IPS DF 6.9 (cell line): ENCODE measurements at places on chromosomes 16 and 17.

DNA sequence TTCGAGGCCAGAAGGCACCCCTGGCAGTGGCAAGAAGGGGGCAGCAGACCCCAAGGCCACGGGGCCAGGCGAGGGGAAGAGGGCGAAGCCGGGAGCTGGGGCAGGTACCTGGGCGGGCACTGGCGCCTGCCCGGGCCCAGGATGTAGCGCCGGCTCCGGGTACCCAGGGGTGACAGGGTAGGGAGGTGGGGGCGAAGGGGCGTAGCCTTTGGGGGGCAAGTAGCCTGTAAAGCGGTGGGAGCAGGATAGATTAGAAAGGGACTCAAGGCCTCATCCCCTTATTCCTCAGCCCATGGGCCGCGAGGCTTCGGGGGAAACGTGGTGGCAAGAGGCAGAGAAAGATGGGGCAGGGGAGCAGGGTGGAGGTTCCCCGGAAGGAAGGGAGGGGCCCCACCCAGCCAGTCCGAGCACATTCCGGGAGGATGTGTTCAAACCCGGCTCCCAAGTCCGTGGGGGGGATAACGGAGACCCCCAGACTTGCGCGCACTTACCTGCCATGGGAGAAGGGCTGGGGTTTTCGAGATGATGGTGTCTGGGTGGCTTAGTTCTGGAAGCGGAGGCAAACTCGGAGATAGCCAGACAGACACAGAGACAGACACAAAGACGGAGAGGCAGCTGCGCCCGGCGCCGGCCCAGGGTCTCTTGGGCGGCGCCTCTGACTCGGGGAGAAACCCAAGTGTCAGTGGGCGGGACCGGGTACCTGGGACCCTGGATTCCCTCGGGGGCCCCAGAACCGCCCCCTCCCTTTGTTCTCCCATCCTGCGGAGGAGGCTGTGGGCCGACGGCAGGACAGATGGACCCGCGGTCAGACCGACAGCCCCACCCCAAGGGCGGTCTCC, 493 bp downstream of the PLSCR3 start:
- no peak for DNase-seq

- no peak for DNase-seq
Observed at GRCh38 chr17:56178203-56178602, 24.9 kb downstream of the ANKFN1 start.

DNA sequence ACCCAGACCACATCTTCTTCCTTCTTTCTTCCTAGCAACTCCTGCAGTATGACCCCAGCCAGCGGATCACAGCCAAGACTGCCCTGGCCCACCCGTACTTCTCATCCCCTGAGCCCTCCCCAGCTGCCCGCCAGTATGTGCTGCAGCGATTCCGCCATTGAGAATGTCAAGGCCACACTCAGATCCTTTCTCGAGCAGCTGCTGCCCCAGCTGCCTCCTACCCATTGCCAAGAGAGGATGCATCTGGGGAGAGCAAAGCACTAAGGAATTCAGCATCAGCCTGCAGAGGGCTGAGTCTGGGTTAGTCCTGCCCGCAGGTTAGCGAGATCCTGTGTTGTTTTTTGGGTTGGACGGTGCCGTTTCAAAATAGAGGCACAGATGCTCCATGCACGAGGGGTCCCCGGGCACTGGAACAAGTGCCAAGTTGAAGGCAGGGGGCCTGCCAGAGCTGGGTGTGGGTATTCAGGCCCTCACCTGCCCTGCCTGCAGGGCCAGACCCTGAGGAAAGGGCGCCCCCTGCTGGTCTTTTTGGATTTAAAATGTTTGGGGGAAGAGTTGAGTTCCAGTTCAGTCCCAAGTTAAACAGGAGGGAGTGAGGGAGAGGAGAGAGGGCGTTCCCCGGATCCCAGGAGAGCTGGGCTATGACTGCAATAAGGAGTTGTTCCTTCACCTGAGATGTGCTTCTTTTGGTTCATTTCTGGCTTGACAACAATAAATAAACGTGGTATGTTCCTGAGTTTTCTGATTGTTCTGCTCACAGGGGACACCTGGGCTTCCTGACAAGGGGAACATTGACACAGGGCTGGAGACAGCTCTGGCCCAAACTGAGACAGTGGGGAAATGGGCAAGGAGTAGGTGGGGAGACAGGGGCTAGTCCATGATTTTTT, 4.9 kb downstream of the CDK3 start:
- no peak for DNase-seq

GRCh38 chr16:50692999-50693781, at the start of gene NOD2:
TSS of gene NOD2 (plus strand) at chr16:50693606. CDS start at chr16:50699496, 5,890 bp downstream.
- no peak for DNase-seq

DNA sequence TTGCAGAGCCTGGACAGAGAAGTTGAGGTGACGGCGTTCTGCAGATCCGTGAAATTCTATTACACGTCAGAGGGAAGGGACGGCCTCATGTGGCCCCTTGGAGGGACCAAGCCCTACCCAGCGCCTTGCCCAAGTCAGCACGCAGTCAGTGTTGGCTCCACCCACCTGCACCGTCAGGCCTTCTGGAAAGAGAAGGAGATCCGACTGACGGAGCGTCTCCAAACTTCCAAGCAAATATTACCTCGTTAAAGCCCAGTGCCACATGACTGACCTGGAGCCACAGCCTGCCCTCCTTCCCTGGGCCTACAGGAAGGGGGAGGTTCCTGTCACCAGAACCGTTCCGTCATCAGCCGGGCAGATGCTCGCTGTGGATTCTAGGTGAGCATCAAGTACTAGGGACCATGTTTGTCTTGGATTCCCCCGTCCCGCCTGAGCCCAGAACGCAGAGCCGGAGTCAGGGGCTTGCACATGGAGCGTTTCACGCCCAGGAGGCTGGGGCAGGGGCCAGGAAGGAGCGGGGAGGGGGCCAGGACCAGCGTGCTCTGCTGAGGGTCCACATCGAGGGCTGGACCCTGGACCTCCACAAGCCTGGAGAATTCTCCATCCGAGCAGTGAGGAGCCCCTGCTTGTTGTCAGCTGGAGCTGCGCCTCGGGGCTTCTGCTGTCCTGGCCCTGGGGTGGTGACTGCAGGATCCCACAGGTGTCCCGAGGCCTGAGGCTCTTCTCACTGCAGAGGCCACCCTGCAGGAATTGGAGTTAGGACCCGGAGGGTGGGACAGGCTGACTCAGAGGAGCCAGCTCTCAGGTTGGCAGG, 22.6 kb upstream of the METRNL start:
- DNase-seq = no peak

- DNase-seq = no peak
Observed at GRCh38 chr16:4360538-4361021, 9.5 kb upstream of the PAM16 start.

DNA sequence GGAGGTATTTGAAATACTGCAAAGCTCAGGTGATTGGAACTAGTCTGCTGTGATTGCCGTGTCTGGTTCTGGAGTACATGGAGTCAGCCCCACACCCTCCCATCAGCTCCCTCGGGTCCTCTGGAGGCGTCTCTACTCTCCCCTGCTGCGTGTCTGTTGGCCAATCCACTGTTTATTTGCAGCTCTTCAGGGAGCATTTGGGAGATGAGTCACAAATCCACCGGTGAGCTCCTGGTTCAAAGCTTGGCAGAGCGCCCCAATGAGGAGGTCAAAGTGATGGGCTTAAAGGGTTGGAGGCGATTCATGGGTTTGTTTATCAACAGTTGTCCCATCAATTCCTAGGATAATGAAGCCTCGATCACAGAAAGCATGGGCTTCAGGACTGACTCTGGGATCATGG, 14.6 kb downstream of the CALB2 start:
- no peak for DNase-seq

GRCh38 chr17:79547586-79547985, 63.3 kb downstream of the RBFOX3 start:
- no peak for DNase-seq

DNA sequence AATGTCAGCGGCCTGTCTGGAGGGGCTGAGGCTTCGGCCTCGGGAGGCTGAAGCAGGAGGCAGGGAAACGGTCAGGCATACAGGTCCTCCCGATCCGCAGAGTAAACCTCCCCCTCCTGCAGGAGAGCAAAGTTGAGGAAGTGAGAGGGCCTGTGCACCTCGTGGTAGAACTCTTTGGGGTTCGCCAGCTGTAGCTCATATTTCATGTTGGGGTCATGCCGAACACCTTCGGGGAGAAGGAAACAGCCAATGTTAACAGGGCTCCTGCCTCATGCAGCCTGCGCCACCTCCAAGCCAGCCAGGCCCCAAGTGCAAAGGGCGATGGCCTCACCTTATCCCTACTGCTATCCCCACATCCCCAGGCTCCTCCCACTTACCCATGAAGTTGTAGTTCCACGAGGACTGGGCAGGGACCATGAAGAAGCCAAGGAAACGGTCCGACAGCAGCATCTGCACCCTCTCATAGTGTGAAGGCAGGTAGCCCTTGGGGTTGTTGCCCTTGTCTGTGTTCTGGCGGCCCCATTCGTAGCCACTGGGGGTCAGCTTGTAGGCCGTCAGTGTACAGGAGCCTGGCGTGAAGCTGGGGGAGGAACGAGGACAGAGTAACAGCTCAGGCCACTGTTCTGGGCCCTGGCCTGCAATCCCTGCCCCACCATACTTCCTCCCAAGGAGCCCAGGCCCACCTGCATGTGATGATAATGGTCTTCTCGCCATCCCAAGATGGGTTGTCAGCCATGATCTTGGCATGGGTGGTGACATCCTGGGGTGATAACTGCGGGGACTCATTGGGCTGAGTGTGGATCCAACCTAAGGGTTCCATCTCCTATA, 1.3 kb upstream of the RILP start:
- no peak for DNase-seq

GRCh38 chr16:57681950-57682728, 12.5 kb upstream of the DRC7 start:
- no peak for DNase-seq

DNA sequence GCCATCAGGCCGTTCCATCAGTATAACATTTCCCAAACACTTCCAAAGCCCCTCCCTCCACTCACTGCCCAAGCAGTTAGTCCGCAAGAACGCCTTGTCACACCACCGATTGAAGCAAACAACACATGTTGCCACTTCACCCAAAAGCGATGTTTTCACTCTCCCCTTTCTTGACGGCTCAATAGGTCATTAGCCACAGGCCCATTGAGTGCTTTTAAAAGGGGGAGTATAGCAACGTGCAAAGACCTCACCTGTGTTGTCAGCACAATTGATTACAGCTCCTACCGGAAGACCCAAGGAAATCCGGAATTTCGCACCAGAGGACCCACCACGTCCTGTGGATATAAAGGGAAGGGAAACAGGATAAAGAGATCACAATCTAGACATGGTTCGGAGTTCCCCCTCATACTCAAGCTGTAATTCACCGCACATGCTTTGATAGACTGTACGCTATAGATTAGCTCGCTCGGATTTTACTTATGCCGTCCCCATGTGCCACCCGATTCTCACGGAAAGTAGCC, 690 bp downstream of the RPL23 start:
- DNase-seq = no peak

DNA sequence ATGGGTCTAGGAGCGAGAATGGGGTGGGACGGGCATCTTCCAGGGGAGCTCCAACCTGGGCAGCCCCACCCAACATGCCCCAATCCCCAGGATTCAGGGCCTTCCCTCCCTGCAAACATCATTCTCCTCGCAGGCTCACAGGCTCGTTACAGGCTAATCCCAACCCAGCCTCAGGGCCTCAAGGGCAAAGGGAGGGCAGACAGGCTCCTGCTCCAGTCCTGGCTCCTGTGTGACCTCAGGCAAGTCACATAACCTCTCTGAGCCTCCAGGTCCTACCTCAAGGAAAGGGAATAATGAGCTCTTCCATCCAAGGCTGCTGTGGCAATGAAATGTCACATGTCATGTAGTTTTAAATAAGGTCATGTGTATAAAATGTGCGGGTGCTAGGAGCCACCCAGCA, 186.5 kb upstream of the TNRC6C start:
- no peak for DNase-seq

- no peak for DNase-seq
Observed at GRCh38 chr16:27311448-27311830, 2.3 kb upstream of the IL4R start.

- peak; percentile 64 for DNase-seq
Observed at GRCh38 chr17:72030067-72030899, 90.5 kb upstream of the SOX9 start.

DNA sequence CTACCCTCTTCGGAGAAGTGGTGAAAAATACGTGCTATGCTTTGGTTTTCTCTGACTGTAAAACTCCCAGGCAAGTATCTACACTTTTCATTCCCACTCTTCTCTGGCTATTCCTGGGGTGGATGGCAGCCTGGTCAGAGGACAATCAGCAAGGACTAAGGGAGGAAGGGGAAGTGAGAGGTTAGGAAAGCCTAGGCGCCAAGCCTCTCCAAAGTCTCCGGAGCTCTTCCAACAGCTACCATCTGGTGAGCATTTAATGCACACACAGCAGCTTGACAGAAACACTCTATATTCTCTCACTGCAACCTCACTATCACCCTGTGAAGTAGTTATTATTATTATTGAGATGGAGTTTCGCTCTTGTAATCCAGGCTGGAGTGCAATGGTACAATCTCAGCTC, 65.1 kb downstream of the WSCD1 start:
- no peak for DNase-seq

DNA sequence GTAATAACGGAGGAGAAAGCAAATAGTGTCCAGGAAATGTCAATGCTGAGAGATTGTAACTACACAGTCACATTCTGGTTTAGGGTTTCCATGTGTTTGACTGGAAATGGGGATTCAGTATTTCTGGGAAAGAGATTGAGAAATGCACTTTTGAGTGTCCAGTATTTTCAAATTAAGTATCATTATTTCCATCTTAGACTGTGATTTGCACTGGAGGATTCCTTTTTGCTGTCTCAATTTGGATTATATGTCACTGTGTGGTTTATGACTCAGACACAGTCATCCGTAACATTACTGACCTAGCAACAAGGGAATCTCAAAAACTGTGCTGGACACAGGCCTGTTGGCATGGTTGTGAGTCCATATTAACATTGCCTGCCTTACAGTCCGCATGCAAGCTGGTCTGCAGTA, 681.4 kb downstream of the CDH11 start:
- DNase-seq = no peak

DNA sequence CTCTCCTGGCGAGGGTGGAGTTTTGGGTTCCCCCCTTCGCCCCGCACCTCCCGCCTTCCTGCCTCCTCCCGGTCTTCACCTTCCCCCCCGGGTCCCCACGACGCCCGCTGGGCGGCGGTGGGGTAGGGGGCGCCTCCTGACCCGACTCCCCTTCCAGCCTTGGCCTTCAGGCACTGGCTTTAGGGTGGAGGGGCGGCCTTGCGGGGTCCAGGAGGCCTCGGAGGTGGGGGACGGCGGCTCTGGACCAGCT, 2.4 kb downstream of the SLC16A3 start:
- DNase-seq = no peak
